Thyroid gland (tissue), 4 donors: ENCODE measurements at places on chromosomes 7 and 10. TPM values are rescaled to one million over a fixed set of nuclear protein-coding genes. Genes with fewer than 3 reads are reported as not detected.

COL26A1 gene
- not detected for total RNA-seq

TMEM270 gene
- total RNA-seq = not detected

OTUD1 gene
- 21.2 TPM for total RNA-seq

GRCh38 chr10:63257778-63258177 lies 124.7 kb downstream of the NRBF2 start:
- H3K27ac ChIP-seq = no peak overlapping the region
- no peak for DNase-seq
- H3K27me3 ChIP-seq = no peaks in the 10 kb centered on the region

GRCh38 chr7:133512560-133512959 lies 259.7 kb downstream of the EXOC4 start:
- H3K4me1 ChIP-seq = no peaks in the 10 kb centered on the region
- DNase-seq = no peak
- H3K27me3 ChIP-seq = no peaks in the 10 kb centered on the region
- H3K4me3 ChIP-seq = no peak overlapping the region
- H3K27ac ChIP-seq = no peak overlapping the region

GRCh38 chr7:53358269-53358668 lies 322.8 kb downstream of the POM121L12 start:
- DNase-seq = no peak
- H3K4me3 ChIP-seq = no peak overlapping the region
- no peaks in the 10 kb centered on the region for H3K4me1 ChIP-seq
- H3K36me3 ChIP-seq = no peaks in the 10 kb centered on the region
- no peaks in the 10 kb centered on the region for H3K27me3 ChIP-seq
- no peak overlapping the region for H3K27ac ChIP-seq

- no peak overlapping the region for H3K27ac ChIP-seq
- H3K4me1 ChIP-seq = no peaks in the 10 kb centered on the region
- H3K36me3 ChIP-seq = no peaks in the 10 kb centered on the region
- no peak for DNase-seq
- no peaks in the 10 kb centered on the region for H3K27me3 ChIP-seq
Measured at GRCh38 chr7:100598425-100598824, 3.7 kb upstream of the PCOLCE start.

GRCh38 chr7:124263232-124263827 lies 230.5 kb upstream of the TMEM229A start:
- DNase-seq = no peak
- H3K36me3 ChIP-seq = no peaks in the 10 kb centered on the region
- H3K4me1 ChIP-seq = no peaks in the 10 kb centered on the region
- no peaks in the 10 kb centered on the region for H3K27me3 ChIP-seq
- H3K4me3 ChIP-seq = no peak overlapping the region
- H3K27ac ChIP-seq = no peak overlapping the region

DNA sequence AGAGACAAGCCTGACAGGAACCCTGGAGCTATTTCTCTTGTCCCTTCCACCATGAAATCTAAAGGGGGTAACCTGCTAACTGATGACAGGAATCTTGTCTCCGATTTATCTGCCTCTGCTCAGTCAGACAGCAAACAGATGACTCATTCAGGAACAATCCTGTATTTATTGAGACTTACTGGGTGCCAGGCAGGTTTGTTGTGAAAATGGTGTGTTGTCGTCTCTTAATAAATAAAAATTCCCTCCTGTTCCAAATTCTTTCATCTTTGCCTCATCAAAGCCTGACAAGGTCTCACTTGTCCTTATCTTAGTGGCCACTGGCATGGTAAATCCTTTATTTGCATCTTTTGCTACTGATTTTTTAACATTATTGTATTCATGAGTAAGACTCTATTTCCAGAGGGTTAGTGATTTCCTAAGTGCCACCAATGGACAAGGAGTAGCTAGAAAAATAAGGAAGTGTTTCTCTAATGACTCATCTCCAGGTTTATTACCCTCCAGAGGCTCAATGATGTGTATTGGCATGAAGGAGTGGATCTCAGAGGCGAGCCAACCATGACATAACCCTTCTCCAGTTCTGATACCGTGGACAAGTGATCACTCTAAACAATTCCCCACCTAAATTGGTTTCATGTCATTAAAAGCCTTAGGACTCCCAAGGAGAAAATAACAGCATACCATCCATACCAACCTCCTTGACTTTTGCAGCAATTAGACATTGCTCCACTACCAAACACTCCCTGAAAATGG lies 724.0 kb downstream of the GRID1 start:
- H3K4me1 ChIP-seq = peaks cover 38% of the 10 kb centered on the region
- H3K4me3 ChIP-seq = no peak overlapping the region
- H3K36me3 ChIP-seq = no peaks in the 10 kb centered on the region
- H3K27ac ChIP-seq = peak overlapping the region; percentile 93

DNA sequence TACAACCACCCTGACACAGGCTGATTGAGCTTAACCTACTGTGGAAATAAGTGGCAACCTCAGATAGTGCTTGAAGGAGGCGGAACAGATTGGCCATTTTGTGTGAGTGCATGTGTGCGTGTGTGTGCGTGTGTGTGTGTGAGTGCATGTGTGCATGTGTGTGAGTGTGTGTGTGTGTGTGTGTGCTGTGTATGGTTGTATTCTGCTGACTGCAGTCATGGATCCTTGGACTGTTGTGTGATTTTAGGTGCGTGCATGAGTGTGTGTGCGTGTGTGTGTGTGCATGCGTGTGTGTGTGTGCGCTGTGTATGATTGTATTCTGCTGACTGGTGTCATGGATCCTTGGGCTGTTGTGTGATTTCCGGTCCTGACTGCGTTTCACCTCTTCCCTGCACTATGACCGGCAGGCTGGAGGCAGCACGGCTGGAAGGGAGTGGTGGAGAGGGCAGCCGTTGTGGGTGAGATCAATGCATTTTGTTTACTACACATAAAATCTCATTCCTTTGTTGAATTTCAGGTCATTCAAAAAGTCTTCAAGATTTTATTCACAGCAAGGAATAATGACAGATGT lies 6.3 kb downstream of the IQCE start:
- DNase-seq = no peak
- H3K27me3 ChIP-seq = no peaks in the 10 kb centered on the region
- no peaks in the 10 kb centered on the region for H3K36me3 ChIP-seq
- no peak overlapping the region for H3K4me3 ChIP-seq
- no peak overlapping the region for H3K27ac ChIP-seq

GRCh38 chr7:2513702-2514101 lies 5.9 kb upstream of the LFNG start:
- no peak overlapping the region for H3K4me3 ChIP-seq
- no peak overlapping the region for H3K27ac ChIP-seq
- DNase-seq = no peak
- no peaks in the 10 kb centered on the region for H3K27me3 ChIP-seq

DNA sequence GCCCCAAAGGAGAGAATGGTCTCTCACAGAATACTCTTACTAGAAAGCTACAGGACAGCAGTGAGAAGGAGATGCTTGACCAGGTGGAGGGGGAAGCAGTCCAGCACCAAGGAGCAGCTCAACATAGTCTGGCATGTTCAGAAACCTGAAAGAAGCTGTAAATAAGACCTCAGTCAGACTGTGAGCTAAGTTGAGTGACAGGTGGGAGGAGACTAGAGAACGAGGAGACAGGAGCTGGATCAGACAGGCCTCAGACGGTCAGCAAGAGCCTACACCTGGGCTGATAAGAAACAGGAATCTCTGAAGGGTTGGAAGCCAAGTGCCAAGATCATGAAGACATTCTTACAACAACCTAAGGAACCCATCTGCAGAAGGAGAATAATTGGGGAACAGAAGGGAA lies 54.5 kb downstream of the ELMO1 start:
- H3K36me3 ChIP-seq = no peaks in the 10 kb centered on the region
- DNase-seq = no peak
- no peak overlapping the region for H3K4me3 ChIP-seq
- peaks cover 33% of the 10 kb centered on the region for H3K4me1 ChIP-seq
- H3K27me3 ChIP-seq = no peaks in the 10 kb centered on the region
